ENCODE measurements at places on chromosomes 13 and 19. TPM values are rescaled to one million over a fixed set of nuclear protein-coding genes. Genes with fewer than 3 reads are reported as not detected.

GARIN5A gene
- total RNA-seq, result 10.5 TPM

TMIGD2 gene
- total RNA-seq, result not detected

EFNA2 gene
- total RNA-seq, result 14.3 TPM

APOC4 gene
- total RNA-seq, result not detected

ZNF91 gene
- total RNA-seq, result 41.5 TPM

ZBTB45 gene
- total RNA-seq, result 18.8 TPM

PSPC1 gene
- 134 TPM for total RNA-seq

OR7D2 gene
- 0.48 TPM for total RNA-seq

SLC25A15 gene
- 21.1 TPM for total RNA-seq

ZNF416 gene
- total RNA-seq, result 11.4 TPM

SSC5D gene
- total RNA-seq, result 3.2 TPM

ZNF497 gene
- 2.4 TPM for total RNA-seq

CYSLTR2 gene
- not detected for total RNA-seq

ZNF844 gene
- total RNA-seq, result 8.7 TPM

ARHGEF18 gene
- 37.2 TPM for total RNA-seq

KLF5 gene
- total RNA-seq, result 2.2 TPM

LILRA6 gene
- not detected for total RNA-seq

ADGRE1 gene
- total RNA-seq, result not detected

ZNF254 gene
- total RNA-seq, result 25.5 TPM

CGB1 gene
- not detected for total RNA-seq

ATP8B3 gene
- total RNA-seq, result 8.7 TPM

GGACT gene
- total RNA-seq, result 1.3 TPM

ZNF578 gene
- 5.3 TPM for total RNA-seq

WASF3 gene
- 22.2 TPM for total RNA-seq

TNFSF11 gene
- total RNA-seq, result 3.4 TPM

TMEM238 gene
- total RNA-seq, result 4.8 TPM

TUBA3C gene
- total RNA-seq, result not detected

DBP gene
- total RNA-seq, result 12.6 TPM

FPR2 gene
- total RNA-seq, result not detected

CGB8 gene
- total RNA-seq, result not detected

EPS8L1 gene
- 24.0 TPM for total RNA-seq

FLT1 gene
- 84.1 TPM for total RNA-seq

ADGRE2 gene
- 1.4 TPM for total RNA-seq

KIR2DL3 gene
- total RNA-seq, result not detected

SMIM44 gene
- not detected for total RNA-seq

UBE2L5 gene
- total RNA-seq, result not detected

ZNF563 gene
- total RNA-seq, result 1.9 TPM

ZNF98 gene
- not detected for total RNA-seq

VSIG10L gene
- 5.6 TPM for total RNA-seq

DHRS12 gene
- total RNA-seq, result 8.8 TPM

B3GNT8 gene
- total RNA-seq, result 0.96 TPM

MBD3L3 gene
- not detected for total RNA-seq

Data from H9 (cell line).